CD4-positive, alpha-beta T cell treated with Interleukin-17A for 1 hour (primary cell): ENCODE measurements at places on chromosomes 11 and 22.

DNA sequence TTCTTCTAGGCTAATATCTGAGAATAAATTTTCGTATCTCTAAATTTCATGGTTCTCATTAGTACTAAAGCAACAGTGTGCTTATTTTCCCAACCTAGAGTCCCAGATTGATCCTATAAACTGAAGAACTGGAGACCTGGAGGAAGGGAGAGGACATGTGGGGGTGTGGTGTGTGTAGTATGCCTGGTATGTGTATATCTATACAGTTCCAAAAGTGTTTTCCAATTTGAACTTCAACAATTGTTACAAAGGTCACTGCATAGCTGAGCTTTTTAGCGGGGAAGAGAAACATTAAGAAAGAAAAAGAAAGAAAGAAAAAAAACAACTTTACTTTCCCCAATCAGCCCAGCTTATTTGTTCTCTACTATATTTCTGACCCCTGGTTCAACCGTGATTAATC, 152.1 kb downstream of the SOX6 start:
- no peak for DNase-seq

DNA sequence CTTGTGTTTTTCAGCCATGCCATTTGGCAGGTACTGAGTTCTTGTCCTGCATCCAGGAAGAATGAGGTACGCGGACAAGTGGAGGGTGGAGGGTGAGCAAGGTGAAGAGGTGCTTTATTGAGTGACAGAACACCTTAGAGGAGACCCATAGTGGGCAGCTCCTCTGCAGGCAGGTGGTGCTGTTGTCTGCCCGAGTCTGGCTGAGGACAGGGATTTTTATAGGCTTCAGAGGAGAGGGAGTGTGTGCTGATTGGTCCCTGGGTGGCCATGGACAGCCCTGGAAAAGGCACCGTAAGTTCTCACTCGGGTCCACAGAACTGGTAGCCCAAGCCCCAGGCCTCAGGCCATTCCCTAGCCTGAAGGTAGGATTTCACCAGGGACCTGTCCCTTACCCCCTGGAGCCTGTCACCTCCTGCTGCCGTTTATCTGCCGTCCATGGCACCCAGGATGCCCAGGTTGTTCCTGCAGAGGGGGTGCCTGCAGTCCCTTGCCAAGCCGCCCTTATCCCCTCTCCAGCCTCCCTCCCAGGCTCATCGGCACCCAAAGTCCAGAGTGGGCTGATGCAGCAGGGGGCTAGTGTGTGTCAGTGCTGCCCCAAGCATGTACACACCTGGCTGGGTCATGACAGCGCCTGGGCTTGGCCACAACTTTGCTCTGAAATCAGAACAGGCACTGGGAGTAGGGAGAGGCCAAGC, 213.6 kb downstream of the LRRC4C start:
- no peak for DNase-seq

DNA sequence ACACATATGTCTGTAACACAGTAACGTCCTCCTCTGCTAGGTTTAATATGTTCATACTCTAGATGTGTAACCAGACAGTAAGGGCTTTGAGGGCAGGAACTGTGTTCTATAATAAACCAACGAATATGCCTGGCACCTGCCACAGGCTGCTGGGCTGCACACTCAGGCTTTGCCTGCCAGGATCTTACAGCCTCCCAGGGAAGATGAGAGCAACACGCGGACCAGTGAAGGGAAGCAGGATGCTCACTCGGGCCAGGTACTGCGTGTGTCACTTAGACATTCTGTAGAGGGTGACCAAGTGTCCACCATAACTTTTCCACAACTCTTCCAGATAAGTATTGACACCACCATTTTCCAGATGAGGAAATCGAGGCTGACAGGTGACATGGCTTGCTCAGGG, 21.7 kb upstream of the BAIAP2L2 start:
- DNase-seq: no peak

DNA sequence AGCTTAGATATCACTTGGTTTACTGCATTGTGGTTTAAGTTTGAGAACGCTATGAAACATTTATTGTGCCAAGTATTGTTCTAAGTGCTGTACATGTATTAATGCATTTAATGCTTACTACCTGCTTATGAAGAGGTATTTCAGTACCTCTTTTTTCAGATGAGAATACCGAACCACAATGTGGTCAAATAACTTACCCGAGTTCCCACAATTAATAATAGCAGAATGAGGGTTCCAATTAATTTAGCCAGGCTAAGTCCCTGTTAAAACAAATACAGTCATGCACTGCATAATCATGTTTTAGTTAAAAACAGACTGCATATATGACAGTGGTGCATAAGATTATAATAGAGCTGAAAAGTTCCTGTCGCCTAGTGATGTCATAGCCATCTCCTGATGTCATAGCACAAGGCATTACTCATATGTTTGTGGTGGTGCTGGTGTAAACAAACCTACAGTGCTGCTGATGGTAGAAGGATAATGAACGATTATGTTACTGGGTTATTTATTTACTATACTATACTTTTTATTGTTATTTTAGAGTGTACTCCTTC, 4.3 kb downstream of the ZC3H12C start:
- DNase-seq: no peak

- DNase-seq: no peak
Observed at GRCh38 chr11:77515483-77515882, 41.6 kb upstream of the PAK1 start.

GRCh38 chr11:94884376-94884775, 89.0 kb downstream of the CWC15 start:
- DNase-seq: no peak

GRCh38 chr11:12653729-12654128, 20.5 kb upstream of the TEAD1 start:
- DNase-seq: no peak

DNA sequence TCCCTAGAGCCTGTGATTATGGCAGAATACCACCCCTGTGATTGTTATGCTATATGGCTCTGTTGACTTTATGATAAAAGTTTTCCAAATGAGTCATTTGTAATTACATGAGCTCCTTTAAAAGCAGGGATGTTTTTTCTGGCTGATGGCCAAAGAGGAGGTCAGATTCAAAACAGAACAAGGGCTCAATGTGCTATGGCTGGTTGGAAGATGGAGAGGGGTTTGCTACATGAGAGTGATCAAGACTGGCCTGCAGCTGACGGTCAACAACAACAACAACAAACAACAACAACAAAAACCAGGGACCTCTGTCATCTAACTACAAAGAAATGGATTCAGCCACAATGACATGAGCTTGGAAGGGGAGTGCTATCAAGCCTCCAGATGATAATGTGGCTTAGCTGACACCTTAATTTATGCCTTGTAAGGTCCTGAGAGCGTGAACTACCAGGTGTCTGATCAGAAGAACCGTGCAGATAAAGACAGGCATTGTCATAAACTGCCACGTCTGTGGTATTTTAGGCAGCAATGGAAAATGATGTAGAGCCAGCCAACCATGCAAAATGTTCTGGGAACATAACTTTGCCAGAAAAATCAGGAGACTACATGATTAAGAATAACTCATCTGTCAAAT, 47.2 kb downstream of the PIWIL3 start:
- DNase-seq: no peak

DNA sequence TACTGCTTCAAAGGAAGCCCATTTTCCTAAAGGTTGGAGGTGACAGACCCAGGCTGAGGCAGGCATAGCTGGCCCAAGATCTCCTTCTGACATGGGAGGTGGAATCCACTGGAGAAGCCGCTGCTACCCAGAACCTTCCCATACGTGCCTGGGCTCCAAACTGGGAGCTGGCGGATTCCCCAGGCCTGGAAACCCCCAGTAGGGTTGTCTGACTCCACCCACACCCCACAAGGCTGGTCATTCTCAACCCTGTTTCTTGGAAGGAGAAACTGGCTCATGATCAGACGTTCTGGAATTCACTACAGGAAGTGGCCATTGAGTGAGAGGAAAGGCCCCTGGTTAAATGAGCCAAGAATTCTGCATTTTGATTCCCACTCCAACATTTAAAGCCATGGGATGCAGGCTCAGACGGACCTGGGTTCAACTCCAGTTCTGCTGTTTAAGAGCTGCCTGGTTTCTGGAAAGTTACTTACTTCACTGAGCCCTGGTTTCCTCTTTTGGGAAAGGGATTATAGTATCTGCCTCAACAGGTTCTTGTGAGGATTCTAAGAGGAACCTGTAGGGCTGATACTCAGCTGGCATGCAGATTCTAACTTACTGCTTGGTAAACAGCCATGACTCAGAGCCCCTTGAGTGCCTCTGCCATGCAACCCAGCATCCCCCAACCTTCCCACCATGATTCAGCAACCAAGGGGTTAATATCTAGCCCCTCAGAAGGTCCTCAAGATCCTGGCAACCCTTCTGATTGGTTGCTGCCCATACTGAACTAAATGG, 19.4 kb upstream of the TSKU start:
- no peak for DNase-seq

- DNase-seq: no peak
Observed at GRCh38 chr11:96023275-96023674, 99.4 kb upstream of the MTMR2 start.

GRCh38 chr11:31620434-31620833, 110.9 kb downstream of the ELP4 start:
- DNase-seq: no peak

DNA sequence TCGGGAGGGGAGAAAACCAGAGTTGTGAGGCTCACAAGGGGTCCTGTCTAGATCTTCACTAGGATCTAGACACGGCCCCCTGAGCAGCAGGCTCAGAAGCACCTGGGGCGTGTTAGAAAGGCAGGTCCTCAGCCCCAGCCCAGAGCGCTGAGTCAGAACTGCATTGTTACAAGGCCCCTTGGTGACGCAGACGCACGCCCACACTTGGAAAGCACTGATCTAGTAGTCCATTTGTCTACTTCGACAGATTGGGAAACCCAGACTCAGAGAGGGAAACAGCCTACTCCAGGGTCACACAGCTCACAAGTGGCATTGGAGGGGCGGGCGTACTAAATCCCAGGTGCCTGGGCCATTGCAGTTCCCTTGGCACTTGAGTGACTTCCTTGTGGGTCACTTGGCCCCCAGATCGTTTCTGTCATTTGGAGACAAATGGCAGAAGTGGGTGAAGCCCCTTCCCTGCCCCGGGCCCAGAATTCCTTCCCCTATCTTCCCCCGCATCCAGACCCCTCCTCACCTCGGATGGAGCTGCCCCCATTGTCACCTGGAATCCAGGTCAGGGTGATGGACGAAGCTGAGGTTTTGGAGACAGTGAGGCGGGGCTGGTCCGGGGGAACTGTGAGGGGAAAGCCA, 110.8 kb downstream of the CEP164 start:
- no peak for DNase-seq

- no peak for DNase-seq
Observed at GRCh38 chr11:58406774-58407173, at the start of gene OR5B3. OR5B3 (minus strand) TSS chr11:58406874; CDS start chr11:58403409, 3,465 bp downstream.
